ENCODE measurements at places on chromosomes 3 and 15.

DNA sequence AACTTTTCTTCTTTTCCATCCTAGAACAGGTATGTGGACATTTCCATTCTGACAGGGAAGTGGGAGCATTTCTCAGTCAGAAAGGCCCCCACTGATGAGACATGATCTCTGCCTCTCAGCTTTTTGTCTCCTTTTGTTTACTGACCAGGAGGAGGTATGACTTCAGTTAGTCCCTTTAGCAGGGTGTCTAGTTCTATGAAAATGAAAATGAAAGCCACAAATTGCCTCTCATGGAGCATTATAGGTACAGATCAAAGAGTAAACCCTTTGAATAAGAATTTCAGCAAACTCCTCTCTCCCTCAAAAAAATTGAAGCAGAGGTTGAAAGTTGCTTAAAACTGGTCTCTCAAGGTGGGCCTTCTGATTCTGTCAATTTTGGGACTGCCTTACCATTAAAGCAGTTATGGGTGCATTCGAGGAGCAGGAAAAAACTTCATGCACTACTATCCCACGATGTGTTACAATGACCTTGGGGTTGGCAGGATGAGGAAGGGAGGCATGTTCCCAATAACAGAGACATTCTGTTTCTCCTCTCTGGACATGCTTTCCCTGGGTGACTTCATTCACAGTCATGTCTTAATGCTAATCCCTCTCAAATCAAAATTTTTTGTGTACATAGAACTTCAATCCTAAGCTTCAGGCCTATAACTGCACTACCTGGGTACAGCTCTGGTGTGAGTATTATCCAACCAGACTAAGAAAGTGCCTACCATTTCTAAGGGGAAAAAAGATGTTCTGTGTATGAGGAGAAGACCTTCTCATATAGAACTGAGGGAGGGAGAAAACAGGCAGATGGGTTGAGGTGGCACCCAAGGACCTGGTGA, 50.6 kb upstream of the TBC1D23 start:
- no peak for DNase-seq

- no peak for DNase-seq
Observed at GRCh38 chr15:57319919-57320560, 56.3 kb upstream of the CGNL1 start.

DNA sequence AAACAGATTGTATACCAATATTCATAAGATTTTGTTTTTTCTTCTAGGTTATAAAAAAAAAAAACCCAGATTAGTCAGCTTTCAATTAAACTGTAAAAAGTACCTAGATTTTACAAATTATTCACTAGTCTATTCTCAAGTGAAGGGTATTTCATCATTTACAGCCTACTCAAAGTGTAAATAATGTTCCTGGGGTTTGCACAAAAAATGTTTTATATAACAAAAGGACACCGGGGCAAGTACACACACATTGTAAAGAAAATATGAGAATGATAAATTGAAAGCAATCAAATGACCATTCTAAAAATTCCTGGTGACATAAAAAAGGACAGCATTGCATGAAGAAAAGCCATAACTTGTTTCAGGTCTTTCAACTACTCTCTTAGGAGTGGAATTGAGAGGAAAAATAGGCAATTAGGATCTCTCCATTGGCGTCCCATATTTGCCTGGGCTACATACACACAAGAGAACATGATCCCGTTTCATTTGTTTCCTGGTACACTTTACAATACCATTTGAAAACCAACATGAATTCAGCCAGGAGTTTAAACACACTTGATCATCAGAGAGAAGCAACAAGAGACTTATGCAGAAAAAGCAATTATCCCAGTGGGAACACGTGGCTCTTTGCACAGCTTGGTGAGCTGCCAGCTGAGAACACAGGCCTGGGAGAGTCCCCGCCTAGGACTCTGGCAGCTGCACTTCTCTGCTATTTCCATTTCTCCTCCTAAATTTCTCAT, 1039.2 kb downstream of the ROBO1 start:
- DNase-seq: peak; percentile 60

- no peak for DNase-seq
Observed at GRCh38 chr3:171457607-171458061, 2.6 kb downstream of the TNIK start.

GRCh38 chr15:63319065-63319464, 41.7 kb downstream of the APH1B start:
- DNase-seq: no peak

- no peak for DNase-seq
Observed at GRCh38 chr15:45027220-45027619, 4.2 kb downstream of the SORD start.

DNA sequence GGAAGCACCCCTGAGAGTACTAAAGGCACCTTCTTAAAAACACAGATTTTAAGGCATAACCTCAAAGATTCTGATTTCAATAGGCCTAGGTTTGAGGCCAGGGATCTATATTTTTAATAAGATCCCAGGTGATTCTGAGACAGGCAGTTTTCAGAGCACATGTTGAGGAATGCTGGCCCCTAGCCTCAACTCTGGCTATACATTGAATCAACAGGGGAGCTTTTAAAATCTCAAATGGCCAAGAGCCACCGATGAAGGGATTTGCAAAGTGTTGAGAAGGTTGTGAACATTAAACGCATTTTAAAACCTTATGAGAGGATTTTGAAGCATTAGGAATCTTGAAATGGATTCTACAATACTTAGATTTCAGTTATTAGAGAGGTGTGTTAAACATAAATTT, 268.8 kb upstream of the ARHGEF26 start:
- no peak for DNase-seq

DNA sequence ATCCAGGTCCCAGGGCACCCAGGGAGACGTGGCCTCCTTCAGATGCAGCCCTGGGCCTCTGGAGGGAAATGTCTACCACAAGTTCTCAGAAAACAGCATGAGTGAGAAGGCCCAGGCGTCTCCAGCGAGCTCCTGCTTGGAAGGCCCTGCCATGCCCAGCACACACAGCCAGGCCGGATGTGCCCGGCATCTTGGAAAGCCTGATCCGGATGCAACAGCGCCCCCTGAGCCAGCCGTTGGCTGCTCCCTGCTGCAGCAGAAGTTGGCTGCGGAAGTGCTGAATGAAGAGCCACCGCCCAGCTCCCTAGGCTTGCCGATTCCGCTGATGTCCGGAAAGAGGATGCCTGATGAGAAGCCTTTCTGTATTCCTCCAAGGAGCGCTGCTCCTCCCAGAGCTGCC, 856 bp downstream of the NPAP1 start:
- no peak for DNase-seq

GRCh38 chr3:40877631-40878463, 321.5 kb upstream of the CTNNB1 start:
- DNase-seq: peak; percentile 55

DNA sequence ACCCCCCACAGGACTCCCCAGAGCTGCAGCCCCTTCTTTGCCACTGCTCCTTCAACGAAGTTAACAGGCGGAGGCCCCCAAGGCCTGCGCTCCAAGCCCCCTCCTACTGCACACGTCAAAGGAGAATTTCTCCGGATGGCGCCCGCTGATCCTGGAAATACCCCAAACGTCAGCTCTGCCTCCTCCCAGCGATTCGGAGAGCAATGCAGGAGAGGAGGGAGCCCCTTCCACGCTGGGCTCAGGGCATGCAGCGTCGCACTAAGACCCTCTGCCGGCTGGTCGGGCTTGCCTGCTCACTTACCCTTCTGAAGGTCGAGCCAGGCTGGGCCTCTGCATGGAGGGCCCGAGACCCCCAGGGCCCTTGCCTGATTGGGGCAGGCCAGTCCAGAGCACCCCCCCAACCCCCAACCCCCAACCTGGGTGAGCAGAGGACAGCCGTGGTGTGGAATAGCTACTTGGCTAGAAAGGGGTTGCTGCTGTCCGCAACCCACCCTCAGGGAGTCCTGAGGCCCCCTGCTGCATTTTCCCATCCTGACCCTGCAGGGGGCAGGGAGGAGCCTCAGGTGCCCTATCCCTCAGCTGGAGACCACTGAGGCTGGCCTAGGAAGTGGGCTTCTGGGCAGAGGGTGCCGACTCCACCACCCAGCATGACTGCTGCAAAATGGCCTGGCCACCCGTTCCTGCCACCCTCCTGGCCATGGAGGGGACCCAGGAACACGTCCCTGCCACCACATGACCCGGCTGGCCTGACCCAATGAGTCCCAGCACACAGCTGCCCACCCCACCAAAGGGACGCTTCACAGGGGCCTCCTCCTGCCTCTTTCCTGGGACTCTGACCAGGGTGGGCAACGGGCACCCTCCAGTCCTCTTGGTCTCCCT, 976 bp downstream of the ATP2B2 start:
- DNase-seq: no peak

GRCh38 chr3:8052659-8053058, 449.0 kb upstream of the LMCD1 start:
- peak; percentile 11 for DNase-seq

DNA sequence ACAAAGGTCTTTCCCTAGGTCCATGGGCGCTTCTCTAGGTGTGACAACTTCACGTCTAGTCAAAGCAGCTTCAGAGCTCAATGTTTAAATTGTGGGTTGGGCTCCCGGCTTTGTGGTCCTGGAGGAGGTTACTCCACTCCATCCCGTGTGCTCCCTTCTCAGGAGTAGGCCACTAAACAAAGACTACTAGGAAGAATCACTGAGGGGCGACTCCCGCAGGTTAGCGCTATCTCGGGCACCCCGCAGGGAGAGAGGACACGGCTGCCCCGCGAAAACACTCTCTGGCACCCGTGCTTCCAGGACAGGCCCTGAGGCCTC, 500 bp downstream of the PARP6 start:
- DNase-seq: peak; percentile 39

GRCh38 chr3:28677581-28677980, 329.0 kb upstream of the AZI2 start:
- DNase-seq: no peak

Data from caudate nucleus (tissue), 63 donors.